Activated T-cell treated with anti-CD3 and anti-CD28 coated beads for 24 hours (primary cell): ENCODE measurements at places on chromosomes 5 and 9.

- DNase-seq, result peak; percentile 83
Measured at GRCh38 chr5:139787568-139788293, 7.9 kb upstream of the PSD2 start.

DNA sequence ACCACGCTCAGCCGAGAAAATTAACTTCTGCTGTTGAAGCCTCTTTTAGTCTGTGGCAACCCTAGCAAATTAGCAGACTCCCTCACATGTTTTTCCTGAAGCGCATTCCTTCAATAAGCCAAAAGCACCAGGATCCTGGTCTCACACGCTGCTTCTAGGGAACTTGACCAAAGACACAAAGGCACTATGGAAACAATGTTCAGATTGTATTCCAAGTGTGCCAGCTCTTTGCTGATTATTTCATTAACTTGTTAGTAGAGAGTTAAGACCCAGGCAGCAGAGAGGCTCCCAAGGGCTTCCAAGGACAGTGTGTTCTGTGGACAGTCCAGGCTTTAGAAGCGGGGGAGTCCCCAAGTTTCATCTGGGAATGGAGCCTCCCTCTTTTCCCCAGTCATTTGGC, 94.4 kb upstream of the BASP1 start:
- no peak for DNase-seq

- no peak for DNase-seq
Measured at GRCh38 chr5:138018849-138019248, 14.0 kb downstream of the FAM13B start.

DNA sequence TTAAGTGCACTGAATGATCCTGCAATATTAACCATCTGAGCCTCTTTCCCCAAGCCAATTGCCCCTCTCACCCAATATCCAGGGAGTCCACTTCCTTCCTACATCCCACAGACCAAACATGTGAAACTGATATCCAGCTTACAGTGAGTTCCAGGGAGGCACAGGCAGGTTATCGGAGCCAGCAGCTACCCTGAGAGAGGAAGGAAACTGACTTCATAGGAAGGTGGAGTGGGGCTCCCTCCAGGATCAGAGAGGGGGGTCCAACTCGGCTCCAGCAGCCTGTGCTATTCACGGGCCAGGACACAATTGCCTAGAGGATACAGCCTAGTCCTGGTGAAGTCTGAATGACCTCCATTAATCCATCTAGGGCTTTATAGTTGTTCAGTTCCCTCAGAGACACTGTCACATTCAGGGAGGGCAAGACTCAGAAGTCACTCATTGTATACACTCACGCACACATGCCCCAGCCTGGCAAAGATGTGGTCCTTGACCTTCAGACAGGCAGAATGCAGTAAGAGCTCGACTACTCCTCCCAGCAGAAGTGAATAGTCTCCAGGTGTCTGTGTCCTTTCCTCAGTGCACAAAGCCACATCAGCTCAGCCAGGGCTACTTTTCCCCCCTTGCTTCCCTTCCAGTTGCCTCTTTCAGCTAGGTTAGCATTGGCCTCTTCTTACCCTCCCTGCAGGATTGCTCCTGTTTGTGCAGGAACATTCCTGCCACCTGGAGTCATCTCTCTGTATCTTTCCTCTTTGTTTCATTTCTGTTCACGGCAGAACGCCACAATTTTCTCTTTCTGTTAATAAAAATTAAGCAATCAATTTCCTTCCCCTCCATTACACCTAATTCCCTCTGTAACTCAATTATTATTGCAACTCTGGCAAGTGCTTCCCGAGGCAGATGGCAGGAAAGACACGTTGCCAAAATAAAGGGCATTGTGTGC, 501.7 kb downstream of the ARHGEF28 start:
- no peak for DNase-seq

GRCh38 chr9:97853844-97854695, 1.0 kb downstream of the FOXE1 start:
- DNase-seq, result peak; percentile 48

DNA sequence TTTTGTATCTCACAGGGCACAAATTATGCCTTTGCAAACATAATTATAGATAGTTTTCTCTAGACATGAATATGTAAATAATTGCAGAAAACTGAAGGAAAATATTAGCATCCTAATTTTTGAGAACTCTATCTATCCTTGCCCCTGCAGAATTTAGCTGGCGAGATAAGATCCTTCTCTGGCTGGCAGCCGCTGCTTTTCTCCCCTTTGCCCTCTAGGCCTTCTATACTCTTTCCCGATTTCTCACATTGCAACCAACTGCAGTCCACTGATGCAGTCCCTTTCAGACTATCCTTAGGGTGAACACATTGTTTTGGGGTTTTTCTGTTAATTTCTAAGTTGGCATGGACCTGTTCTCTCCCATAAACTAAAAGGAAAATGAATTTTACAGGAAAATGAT, 91.3 kb downstream of the CD180 start:
- DNase-seq, result no peak

DNA sequence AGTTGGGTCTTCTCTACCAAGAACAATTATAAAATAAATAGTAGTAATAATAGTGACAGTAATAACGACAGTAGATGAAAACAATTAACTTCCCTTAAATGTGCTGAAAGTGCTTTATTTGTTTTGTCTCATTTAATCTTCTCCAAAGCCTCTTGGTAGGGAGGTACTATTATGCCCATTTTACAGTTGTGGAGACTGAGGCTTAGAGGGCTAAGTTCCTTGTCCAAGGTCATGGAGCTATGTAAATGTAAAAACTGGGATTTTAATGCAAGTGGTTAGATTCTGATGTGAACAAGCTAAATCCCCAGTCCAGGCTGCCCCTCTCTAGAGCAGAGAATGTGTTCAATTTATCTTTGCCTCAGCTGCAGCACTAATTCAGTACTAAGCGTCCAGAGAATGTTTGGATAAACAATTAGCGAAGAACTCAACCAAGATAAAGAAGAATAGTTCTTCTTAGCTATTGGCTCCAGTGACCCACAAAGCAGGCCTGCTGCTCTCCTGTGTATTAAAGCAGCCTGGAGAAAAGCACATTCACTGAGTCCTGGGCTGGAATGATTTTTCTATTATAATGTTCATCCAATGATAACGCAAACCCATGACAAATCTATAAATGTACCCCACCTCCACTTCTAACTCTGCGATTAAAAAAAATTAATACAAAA, 68.8 kb downstream of the NPR3 start:
- DNase-seq, result no peak
